Peyer's patch (tissue), 4 donors: ENCODE measurements at places on chromosomes 11 and 22. TPM values are rescaled to one million over a fixed set of nuclear protein-coding genes. Genes with fewer than 3 reads are reported as not detected.
A peak's percentile ranks its signal among the peaks of the same experiment; 100 is the strongest.

- DNase-seq: peak; percentile 33
Measured at GRCh38 chr11:69293819-69294505, at the start of gene MYEOV. MYEOV (plus strand) TSS chr11:69294155; CDS start chr11:69295355, 1,200 bp downstream.

DNA sequence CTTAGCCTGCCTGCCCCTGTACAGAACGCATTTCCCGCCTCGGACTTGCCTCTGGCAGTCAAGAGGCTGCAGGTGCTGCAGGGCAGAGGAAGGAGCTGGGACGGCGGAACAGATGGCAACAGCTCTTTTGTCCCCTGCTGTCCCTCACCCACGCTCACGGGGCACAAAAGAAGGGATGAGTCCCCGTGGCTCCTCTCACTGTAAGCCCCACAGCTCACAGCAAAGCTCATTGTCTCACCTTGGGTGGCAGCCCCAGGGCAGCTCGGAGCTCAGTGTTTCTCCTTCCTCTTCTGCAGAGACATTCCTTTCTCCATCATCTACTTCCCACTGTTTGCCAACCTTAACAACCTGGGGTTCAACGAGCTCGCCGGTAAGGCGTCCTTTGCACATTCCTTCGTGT is 24.3 kb downstream of the SLC25A18 start:
- no peak for DNase-seq

Gene TREH
- total RNA-seq: 53.4 TPM

Gene RELT
- 19.0 TPM for total RNA-seq

Gene CBLIF
- not detected for total RNA-seq

- DNase-seq: no peak
Measured at GRCh38 chr11:71429701-71430100, 18.5 kb downstream of the DHCR7 start.

DNA sequence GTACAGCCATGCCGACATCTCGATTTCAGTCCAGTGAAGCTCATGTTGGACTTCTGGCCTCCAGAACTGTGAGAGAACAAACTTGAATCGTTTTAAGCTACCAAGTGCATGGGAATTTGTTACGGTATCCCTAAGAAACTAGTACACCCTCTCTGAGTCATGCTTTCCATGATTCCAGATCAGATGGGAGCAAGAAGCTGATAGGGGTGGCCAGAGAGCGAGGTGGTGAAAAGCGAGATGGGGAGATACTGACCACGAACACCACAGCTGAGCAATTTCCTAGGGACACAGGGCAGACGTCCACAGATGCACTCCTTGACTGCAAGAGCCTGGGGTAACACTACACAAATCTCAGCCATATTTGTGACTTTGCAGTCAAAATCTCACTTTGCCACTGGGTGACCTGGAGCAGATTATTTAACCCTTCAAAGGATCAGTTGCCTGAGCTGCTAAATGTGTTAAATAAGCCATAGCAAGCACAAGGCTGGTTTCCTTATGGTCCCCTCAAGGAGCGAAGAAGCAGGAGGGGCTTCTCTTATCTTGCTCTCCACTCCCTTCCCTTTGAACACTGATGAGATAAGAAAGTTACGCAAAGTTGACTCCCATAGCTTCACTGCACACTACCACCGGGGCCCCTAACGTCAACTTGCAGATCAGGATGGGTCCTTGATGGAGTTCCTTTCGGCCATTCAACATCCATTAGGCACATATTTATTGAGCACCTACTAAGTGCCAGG is 22.6 kb upstream of the RCN1 start:
- no peak for DNase-seq

- no peak for DNase-seq
Measured at GRCh38 chr22:26170795-26171580, 1.7 kb downstream of the SEZ6L start.

Gene SGSM1
- 2.0 TPM for total RNA-seq

DNA sequence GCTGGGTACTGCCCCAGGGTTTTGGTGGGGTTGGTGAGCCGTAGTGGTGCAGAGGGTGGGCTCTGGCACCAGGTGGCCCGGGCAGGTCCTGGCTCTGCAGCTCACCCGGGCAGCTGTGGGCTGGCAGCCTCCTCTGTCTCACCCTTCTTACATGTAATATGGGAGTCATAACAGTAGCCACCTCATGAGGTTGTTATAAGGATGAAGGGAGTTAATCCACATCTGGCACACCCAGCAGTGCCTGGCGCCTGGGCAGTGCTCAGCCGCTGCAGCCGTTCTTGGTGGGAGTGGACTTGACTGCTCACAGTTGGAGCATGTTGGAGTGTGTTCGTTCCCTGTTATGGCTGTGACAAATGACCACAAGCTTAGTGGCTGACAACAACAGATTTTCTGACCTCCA is 28.7 kb downstream of the IGHMBP2 start:
- DNase-seq: no peak

- no peak for DNase-seq
Measured at GRCh38 chr11:31790649-31791048, 20.5 kb downstream of the PAX6 start.

- no peak for DNase-seq
Measured at GRCh38 chr22:24753914-24754313, 20.6 kb downstream of the PIWIL3 start.

- no peak for DNase-seq
Measured at GRCh38 chr11:34264303-34265110, 93.3 kb downstream of the ABTB2 start.

DNA sequence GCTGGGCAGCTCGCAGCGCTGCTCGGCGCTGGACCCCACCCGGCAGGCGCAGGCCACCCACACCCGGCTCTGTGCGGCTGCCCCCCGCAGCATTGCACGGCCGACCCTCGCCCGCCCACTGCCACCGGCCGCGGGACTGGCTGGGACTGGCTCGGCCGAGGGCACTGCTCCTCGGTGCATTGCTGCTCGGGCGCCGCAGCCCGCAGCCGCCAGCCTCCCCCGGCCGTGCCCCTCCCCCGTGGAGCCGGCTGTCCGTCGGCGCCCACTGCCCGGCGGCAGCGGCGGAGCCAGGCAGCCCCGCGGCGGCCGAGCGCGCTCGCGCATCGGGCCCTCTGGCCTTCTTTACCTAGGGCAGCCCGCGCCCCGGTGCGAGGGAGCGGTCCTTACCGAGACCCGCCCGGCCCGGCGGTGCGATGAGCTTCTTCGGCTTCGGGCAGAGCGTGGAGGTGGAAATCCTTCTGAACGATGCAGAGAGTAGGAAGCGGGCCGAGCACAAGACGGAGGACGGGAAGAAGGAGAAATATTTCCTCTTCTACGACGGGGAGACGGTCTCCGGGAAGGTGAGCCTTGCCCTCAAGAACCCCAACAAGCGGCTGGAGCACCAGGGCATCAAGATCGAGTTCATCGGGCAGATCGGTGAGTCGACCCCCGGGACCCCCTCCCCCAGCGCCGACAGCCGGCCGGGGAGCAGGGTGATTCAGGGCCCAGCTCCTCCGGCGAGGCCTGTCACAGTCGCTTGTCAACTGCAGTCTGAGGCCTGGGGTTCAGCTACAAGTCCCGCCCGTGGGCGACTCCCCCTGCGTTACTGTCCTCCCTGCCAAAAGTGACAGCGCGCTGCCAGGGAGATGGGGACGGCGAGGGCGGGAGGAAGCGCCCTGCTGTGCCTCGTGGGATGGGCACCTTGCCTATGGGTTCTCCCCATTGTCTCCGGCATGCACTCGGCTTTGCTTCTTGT is 516 bp downstream of the VPS26B start:
- DNase-seq: peak; percentile 67

GRCh38 chr22:38314933-38315822 is 2.1 kb downstream of the CSNK1E start:
- peak; percentile 68 for DNase-seq
